Fibroblast of skin of left quadriceps (primary cell): ENCODE measurements at places on chromosomes 1 and 21.

- DNase-seq, result no peak
Observed at GRCh38 chr1:36095760-36096405, 7.2 kb downstream of the ADPRS start.

GRCh38 chr1:201454608-201455007, 14.4 kb downstream of the PHLDA3 start:
- no peak for DNase-seq

DNA sequence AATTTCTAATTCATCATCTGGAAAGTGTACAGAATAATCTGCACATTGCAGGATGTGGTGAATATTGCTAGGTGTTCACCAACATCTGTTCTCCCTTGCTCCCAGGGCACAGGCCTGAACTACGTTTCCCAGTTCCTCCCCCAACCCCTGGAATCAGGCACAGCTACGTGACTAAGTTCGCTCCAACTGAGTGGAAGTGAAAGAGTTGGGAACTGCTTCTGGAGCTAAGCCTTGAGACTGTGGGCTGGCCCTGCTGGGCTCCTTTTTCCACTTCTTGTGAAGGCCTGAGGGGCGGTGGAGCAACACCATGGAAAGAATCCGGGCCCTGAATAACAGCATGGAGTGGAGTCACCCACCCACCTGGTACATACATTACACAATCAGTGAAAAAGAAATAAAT, 534.6 kb downstream of the SMYD3 start:
- no peak for DNase-seq

DNA sequence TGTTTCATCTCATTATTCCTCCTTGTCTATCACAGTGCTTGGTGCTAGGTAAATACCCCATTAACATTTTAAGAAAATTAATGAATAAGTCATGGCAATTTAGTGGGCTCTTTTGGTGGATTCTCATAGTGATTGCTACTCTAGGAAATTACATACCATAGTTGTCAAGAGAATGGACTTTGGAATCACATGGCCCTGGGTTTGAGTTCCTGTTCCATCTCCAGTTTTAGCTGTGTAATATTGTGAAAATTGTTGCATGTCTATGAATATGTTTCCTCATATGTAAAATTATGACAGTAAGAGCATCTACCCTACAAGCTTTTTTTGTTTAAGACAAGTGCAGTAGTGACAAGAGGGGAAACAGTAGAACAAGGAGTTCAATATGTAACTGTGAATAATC, 20.7 kb downstream of the WDTC1 start:
- DNase-seq, result no peak

GRCh38 chr1:100268202-100268601, 2.2 kb downstream of the RTCA start:
- DNase-seq, result no peak

DNA sequence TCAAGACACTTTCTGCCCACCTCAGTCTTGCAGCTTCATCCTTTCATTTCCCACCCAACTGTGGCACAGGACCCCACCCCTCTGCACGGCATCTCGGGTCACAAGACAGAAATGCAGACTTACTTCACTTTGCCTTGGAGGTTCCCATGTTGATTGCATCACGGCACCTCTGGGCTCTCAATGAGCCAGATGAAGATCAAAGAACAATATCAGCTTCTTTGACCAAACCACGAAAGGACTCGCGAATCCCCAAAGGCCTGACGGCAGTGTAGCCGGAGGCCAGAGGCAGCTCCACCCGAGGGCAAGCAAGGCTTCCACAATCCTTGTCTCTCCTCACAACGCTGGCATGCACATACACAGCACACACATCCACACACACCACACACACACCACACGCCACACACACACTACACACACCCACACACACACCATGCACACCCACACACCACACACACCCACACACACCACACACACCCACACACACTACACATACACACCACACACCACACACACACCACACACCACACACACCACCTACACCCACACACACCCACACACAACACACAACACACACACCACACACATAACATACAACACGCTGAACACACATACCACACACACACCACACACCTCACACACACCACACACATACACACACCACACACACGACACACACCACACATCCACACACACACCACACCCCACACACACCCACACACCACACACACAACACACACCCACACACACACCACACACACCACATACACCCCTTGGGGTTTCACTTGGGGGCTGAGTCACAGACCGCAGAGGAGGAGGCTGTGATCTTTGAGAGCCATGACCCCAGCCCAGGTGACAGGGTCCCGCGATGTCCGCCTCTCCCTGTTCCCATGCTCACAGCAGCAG, 35.8 kb downstream of the UBASH3A start:
- no peak for DNase-seq

GRCh38 chr1:227265891-227266290, 52.4 kb downstream of the CDC42BPA start:
- DNase-seq, result no peak

- no peak for DNase-seq
Observed at GRCh38 chr1:243179720-243180119, 75.4 kb downstream of the CEP170 start.

DNA sequence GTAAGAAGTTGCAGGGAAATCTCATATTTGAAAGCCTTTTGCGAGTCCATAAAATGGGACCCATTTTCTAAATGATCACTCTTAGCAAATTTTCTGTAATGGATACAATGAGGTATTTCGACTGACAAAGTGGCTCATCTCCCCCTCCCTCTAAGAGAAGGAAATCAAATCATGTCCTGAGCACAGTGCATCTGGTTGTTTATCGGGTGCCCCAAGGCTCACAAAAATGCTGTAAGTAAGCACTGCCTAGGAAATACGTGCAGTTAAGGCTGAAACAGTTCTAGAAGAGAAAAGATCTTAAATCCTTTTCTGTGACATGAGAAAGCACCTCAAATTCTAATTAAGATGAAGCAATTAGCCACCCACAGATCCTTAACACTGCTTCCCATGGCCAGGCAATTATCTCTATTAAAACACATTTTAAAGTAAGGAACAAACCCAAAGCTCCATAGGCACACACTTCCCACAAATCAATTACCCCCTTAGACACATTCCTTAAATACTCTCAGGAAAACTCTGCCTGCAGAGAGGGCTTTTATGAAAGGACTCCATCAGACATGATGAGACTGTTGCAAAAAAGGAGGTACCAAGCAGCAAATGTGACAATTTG, 216.3 kb downstream of the KCNH1 start:
- DNase-seq, result no peak

GRCh38 chr1:6133146-6133895, 46.8 kb downstream of the CHD5 start:
- no peak for DNase-seq

GRCh38 chr1:232596666-232597303, 33.1 kb downstream of the SIPA1L2 start:
- DNase-seq, result no peak

GRCh38 chr1:181044449-181044966, 10.7 kb downstream of the MR1 start:
- no peak for DNase-seq

GRCh38 chr1:193031431-193031830, 27.7 kb downstream of the UCHL5 start:
- DNase-seq, result no peak

DNA sequence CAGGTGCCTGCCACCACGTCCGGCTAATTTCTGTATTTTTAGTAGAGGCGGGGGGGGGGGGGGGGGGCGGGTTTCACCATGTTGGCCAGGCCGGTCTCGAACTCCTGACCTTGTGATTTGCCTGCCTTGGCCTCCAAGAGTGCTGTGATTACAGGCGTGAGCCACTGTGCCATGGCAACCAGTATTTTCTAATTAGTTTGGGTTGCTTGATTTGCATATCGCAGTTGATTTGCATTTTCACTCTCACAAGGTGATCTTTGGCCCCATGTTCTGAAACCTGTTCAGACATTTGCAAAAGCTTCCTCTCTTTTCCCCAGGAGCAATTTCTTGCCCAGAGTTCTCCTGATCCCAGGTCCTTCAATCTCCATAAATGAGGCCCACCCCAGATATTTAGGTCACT, 1.7 kb downstream of the TOR3A start:
- no peak for DNase-seq

- DNase-seq, result no peak
Observed at GRCh38 chr21:43274946-43275310, 106.1 kb downstream of the CRYAA start.

- peak; percentile 78 for DNase-seq
Observed at GRCh38 chr1:88327391-88328267, 356.4 kb upstream of the PKN2 start.

- no peak for DNase-seq
Observed at GRCh38 chr1:80003250-80003649, 996.7 kb upstream of the ADGRL4 start.
